ENCODE measurements at places on chromosomes 2 and 18.
A peak's percentile ranks its signal among the peaks of the same experiment; 100 is the strongest.

- no peak for DNase-seq
Measured at GRCh38 chr2:190841707-190842505, 38.7 kb upstream of the GLS start.

- DNase-seq: no peak
Measured at GRCh38 chr2:197345846-197346370, 35.3 kb upstream of the ANKRD44 start.

- DNase-seq: no peak
Measured at GRCh38 chr2:3745920-3746319, 42.5 kb downstream of the DCDC2C start.

GRCh38 chr2:237432484-237433092 is 18.6 kb upstream of the COL6A3 start:
- DNase-seq: peak; percentile 73

DNA sequence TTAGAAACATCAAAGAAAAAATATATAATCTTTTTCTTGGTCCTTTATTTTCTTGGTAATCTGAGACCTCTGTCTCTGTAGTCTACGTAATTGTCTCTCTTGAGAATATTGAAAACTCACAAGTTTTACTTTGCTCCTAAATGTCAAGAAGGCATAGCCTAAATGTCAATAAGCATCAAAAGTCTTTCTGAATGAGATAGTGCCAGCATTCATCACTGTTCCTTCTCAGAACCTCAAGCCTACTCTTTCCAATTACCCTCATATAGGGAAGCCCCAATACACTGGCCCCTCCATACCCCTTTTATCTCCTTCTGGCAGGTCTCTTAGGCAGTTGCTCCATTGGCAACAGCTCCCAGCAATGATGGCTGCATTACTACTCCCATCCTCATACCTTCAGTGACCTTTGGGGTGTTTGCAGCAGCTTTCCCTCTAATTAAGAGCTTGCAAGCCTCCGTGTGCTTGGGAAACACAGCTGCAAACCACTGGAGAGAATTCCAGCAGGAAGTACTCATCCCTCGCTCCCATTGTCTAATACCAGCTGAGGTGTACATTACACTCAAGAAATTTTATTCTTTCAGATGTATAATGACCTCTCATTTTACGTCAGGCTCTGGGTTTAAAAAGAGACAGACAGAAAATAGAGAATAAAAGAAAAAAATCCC is 95.8 kb downstream of the KYNU start:
- DNase-seq: no peak

GRCh38 chr2:1605102-1606045 is 138.9 kb downstream of the PXDN start:
- no peak for DNase-seq

DNA sequence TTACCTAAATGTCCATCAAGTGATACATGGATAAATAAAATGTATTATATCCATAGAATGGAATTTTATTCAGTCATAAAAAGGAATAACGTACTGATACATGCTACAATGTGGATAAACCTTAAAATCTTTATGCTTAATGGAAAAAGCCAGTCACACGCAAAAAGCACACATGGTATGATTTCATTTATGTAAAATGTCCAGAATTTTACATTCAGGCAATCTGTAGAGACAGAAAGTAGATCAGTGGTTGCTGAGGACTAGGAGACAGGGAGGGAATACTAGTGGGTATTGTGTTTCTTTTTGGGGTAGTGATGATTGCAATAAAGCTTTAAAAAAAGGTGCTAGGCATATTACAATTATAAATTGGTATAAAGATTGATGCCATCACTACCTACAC is 30.7 kb upstream of the CD302 start:
- no peak for DNase-seq

DNA sequence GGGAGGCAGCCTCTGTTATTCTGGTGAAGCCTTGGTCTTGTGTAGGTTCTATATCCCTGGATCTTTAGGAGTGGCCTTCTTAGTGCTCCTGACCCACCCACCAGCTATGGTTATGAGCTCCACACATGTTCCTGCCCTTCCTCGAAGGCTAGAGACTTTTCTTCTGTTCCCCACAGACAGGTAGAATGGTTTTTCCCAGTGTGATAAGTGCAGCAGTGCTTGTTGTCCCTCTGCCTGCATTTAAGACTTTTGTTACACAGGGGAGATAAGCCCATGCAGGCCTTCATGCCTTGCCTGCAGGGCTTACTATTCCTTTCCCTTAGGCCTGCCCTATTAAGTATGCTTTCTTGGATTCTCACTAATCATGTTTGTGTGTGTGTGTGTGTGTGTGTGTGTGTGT is 48.4 kb upstream of the DSC1 start:
- DNase-seq: no peak

DNA sequence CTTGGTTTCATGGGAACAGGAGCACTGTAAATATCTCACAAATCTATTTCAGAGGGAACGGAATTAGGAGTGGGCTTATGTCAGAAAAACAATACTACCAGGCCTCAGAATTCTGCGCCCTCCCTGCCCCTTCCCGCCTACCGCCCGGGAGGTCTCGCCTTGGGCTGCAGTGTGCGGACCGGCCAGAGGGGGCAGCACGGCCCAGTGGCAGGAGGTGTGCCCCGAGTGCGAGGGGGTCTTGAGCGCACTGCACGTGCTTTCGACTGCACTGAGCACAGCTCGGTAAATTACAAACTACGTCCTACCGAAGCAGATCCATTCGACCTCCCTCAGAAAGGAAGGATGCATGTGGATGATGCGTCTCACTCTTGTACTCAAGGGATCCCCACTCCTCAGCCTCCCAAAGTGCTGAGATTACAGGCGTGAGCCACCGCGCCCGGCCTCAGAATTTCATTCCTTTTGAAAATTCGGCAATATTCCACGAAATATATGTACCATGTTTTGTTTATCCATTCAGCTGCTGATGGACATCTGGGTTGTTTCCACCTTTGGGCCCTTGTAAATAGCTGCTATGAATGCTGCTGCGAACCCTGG is 297.0 kb downstream of the BCL2 start:
- peak; percentile 9 for DNase-seq

- DNase-seq: no peak
Measured at GRCh38 chr2:170276056-170276455, 98.1 kb downstream of the MYO3B start.

DNA sequence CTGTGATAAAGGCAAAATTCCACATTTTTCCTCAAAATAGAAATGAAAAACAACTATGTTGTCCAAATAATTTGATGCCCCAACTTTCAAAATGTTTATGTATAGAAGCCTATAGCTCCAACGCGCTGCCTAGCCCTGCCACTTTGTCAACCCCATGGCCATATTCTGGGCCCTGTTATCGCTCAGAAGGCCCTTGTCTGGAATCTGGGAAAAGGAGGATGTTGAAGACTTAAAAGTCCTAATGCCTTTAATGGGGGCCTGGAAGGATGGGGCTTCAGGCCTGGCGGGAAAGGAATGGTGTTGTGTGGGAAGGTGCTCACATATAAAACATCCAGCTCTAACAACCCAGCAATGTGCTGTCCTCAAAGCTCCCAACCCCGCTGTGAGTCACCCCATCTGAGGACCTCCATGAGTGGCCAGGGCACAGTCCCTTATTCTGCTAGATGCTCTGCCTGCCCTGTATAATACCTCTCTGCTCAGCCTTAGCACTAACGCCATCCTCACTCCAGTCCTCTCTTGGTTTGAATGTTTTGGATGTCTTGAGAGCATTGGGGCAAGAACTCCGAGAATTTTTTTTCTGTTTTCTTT is 86.0 kb downstream of the ACSL3 start:
- no peak for DNase-seq

DNA sequence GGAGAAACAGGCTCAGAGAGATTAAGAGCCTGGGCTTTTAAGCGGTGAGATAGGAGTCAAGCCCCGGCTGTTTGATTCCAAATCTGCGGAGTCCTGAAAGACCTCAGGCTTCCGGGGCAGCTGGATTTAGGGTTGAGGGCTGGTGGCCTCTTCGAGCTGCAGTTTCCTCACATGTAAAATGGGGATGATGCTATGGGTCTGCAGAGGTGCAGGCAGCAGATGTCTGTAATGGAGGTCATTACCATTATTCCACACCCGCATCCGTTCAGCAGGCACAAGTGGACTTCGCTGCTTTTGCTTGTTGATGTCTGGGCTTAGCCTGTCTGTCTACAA is 175.6 kb upstream of the HS6ST1 start:
- no peak for DNase-seq

GRCh38 chr2:170843656-170844055 is 27.0 kb downstream of the GAD1 start:
- no peak for DNase-seq

- DNase-seq: no peak
Measured at GRCh38 chr2:70003093-70003830, 41.8 kb upstream of the ASPRV1 start.

- DNase-seq: no peak
Measured at GRCh38 chr18:43830947-43831346, 553.7 kb upstream of the SYT4 start.

DNA sequence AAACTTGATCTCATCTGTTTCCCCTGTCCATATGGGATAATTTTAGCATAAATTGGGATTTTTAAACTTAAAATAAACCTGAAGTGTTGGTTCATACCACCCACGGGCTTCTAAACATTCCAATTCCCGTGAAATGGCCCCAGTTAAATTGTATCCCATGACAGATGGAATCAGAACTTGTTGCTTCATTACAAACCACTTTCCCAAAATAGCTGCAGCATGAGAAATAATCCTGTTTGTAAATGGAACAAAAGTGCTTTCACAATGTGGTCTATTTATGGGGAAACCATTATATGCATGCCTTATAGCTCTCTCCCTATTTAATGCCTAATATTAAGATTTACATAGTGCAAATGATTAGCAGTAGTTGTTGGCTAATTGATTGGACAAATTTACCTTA is 15.9 kb downstream of the SCG2 start:
- no peak for DNase-seq

GRCh38 chr2:46200100-46200690 is 97.0 kb upstream of the EPAS1 start:
- DNase-seq: no peak

DNA sequence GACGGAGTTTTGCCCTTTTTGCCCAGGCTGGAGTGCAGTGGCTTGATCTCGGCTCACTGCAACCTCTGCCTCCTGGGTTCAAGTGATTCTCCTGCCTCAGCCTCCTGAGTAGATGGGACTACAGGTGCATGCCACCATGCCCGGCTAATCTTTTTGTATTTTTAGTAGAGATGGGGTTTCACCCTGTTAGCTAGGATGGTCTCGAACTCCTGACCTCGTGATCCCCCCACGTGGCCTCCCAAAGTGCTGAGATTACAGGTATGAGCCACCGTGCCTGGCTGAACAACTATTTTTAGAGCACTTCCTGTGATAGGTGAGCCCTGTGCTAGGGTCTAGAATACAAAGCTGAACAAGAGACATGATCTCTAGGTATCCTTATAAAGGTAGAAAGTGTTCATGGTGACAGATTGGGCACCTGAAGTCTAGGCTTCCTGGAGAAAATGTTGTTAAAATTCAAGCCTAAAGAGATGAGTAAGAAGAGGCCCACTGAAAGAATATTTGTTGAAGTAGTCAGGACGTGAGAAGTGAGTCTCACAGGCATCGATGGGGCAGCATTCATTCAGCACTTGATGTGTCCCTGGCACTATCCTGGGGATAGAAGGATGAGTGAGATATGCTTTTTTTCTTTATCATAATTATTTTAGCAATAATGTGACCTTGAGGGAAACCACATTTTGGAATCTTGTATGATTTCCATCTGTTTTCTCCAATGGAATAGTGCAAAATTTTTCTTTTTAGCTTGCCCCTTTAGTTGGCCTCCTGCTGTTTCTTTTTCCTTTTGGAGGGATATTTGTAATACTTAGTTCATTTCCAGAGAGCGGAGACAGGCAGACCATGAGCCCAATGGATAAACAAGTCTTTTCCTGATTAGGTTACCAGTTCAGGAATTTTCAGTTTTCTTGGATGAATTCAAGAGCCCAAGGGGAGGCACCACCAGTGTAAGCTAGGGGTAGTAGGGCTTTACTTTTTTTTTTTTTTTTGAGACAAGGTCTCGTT is 5.1 kb downstream of the ZNF236 start:
- DNase-seq: no peak

- no peak for DNase-seq
Measured at GRCh38 chr2:232129483-232129882, 168.0 kb downstream of the DIS3L2 start.

GRCh38 chr2:233242231-233242927 is 9.1 kb upstream of the ATG16L1 start:
- DNase-seq: no peak

GRCh38 chr2:16824472-16824871 is 158.8 kb upstream of the CYRIA start:
- no peak for DNase-seq

- no peak for DNase-seq
Measured at GRCh38 chr2:170377500-170378207, 199.7 kb downstream of the MYO3B start.

DNA sequence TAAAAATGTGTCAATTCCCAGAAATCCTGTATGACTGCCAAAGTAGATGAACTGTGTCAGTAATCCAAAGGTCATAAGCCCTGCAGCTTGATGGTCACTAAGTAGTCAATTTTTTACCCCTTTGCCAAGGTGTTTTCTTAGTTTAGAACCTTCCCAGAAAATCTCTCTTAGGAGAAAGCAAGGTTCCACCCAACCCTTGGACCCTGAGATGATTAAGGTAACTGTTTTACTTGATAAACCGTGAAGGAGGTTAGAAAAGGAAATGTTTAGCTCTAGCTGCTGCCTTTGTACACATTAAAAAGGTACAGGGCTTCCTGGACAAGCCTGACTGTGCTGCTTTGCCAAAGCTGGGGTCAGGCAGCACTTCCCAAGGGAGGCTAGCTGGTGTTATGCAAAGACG is 24.4 kb upstream of the LRP2 start:
- DNase-seq: no peak

DNA sequence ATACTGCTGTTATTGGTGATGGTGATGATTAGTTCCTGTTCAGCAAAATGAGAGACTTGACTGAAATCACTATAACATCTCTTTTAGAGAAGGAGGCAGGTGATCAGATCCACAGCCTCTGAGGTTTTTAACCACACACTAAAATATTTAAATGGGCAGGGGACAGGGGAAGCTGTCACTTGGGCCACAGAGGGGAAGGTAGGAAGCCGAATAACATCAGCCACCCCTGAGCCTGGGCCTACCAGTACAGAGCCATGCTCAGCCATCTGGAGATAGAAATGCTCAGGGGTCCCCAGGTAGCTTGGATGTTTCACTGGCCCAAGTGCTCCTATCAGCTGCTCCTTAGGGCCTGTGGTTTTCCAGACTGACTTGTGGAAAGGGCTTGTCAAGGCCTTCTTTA is 122.3 kb downstream of the MRO start:
- no peak for DNase-seq

- no peak for DNase-seq
Measured at GRCh38 chr2:162926501-162926900, 87.9 kb upstream of the KCNH7 start.

DNA sequence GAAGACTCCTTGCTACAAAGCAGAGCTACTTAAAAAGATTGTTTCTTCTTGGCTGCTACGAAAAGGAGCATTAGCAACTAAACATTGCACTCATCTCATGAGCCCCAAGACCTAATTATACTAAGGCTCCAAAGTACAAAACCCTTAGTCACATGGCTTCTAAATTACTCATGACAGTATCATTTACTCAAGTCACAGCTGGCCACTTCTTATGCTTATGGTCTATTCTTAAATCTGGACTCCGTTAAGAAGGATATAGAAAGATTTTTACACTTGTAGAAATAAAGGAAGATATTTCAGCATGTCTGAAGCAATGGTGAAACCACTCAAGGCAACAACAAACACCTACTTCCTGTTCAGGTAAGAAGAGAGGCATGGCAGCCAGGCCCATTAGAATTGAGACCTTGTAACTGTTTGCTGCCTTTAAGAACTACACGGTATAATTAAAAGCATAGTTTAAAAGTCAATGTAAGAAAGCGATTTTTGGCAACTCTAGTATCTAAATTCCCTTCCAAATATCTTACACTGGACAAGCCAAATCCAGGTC is 12.7 kb downstream of the ANKRD44 start:
- no peak for DNase-seq

GRCh38 chr2:135826544-135826943 is 10.4 kb downstream of the LCT start:
- DNase-seq: no peak

All from activated gamma-delta T cell (primary cell).